Fibroblast of lung (primary cell): ENCODE measurements at places on chromosomes 7 and 10. TPM values are rescaled to one million over a fixed set of nuclear protein-coding genes. Genes with fewer than 3 reads are reported as not detected.
A peak's percentile ranks its signal among the peaks of the same experiment; 100 is the strongest.

Gene KCNMA1
- polyA plus RNA-seq, result 31.0 and 70.0 TPM in 2 replicates

Gene MYO3A
- not detected in 2 replicates for polyA plus RNA-seq

Gene MRLN
- polyA plus RNA-seq, result not detected in 2 replicates

Gene SCART1
- 0.84 and 0.86 TPM in 2 replicates for polyA plus RNA-seq

Gene GPR146
- 0.30 and 2.2 TPM in 2 replicates for polyA plus RNA-seq

Gene VIPR2
- polyA plus RNA-seq, result not detected in 2 replicates

Gene MUC3A
- polyA plus RNA-seq, result 0.02 TPM in 1 of 2 replicates, not detected in the other

Gene SUGCT
- polyA plus RNA-seq, result 5.5 and 8.4 TPM in 2 replicates

Gene FANK1
- 1.6 and 4.4 TPM in 2 replicates for polyA plus RNA-seq

Gene TUBB8
- not detected in 2 replicates for polyA plus RNA-seq

Gene AS3MT
- polyA plus RNA-seq, result 6.1 and 11.4 TPM in 2 replicates

Gene SLC39A12
- not detected in 2 replicates for polyA plus RNA-seq

DNA sequence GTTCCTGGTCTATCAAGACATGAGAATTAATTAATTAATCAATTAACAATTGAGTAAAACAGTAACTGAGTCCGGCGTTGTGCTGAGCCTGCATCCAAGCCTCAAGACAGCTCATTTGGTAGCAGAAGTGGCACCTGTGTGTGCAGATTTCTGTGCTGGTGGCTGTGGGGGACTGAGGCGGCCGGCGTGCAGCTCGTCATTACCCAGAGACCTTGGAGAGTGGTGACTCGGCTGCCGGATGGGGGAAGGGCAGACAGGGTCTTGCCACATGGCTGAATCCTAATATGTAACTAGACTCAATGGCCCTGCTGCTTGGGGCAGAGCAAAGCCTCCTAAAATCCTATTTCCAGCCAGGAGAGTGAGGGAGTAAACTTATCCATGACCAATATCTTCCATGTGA, 510.2 kb downstream of the TCERG1L start:
- DNase-seq, result no peak

DNA sequence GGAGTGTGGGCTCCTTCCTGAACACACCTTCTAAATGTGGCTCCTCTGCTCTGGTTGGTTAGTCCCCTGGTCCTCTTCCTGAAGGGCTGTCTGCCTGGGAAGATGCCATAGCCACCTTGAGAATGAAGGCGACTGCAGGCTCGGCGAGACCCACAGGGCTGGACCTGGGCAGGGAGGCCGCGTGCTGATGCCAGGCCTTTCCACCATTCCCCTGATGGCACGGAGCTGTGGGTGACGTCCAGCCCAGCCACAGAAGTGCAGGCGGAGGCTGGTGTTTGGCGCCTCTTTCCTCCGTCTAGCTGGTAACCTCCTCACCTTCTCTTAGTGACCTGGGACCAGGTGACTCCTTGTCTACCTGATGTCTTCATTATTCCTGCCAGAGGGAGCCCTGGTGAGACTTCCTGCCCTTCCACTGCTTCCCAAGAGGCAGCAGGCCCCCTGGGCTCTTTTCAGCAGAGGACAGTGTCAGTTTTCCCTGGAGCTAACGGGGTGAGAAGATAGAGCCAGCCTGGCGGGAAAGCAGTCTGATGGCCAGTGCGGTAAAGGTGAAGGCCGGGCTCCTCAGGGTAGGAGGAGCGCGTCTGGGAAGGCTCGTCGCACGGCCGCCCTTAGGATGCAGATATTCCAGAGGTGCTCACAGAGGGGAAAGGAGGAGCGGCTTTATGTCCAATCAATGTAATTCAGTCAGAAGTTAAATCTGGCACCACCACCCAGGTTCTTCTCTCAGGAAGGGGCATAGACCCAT, 34.9 kb downstream of the GBX1 start:
- no peak for DNase-seq

DNA sequence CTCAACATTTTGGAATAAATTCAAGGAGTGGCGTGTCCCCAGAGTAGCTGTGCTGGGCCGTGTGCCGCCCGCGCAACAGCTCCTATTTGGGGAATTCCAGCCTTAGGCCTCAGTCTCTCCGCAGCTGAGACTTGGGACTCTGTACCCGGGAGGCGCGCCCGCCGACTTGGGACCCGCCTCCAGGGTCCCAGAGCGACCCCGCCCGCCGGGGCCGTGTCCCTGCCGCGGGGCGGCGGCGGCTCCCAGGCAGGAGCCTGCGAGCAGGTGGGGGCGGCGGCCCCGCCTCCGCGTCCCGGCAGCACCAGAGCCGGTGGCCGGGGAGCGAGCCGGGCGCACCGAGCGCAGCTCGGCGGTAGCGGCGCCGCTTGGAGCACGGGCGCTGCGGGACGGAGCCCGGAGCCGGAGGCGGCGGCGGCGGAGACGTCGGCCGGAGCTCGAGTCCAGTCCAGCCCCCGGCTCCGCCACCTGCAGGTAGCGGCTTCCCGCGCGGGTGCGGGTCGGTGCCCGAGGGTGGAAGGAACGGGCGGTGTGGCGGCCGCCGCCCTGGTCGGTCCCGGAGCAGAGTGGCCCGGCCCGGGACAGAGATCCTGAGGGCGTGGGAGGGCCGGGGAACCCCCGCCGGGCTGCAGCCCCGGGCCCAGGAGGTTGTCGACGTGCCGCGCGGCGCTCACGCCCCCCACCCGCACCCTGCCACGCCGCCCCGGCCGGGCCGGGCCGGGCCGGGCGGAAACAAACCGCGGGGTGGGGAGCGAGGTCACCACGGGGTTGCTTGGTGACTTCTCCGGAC, at the start of gene WIPF3:
Gene WIPF3, plus strand, starts transcription at position 301 of the 787 bp plus-strand sequence. CDS start 28,217 bp downstream, outside the sequence.
- DNase-seq, result no peak

GRCh38 chr10:73959484-73960243, 38.3 kb upstream of the VCL start:
- no peak for DNase-seq

DNA sequence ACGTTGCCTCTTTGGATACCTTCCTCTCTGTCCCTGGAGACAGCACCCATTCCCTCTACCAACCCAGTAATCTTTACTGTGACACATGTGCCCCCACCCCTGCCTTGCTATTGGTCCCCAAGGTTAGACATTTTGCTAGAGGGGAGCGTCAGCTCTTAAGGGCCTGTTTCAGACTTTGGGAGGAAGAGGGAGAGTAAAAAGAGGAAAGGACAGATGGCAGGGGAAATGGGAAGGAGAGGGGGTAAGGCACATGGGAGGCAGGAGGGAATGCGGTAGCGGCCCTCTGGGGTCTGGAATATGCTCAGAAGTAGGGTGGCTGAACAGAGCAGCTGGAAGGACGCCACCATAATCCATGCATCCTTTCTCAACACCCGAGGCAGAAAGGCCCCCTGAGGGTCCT, 12.2 kb downstream of the BLNK start:
- DNase-seq, result no peak

- DNase-seq, result no peak
These were observed 112.5 kb upstream of the GHITM start for GRCh38 chr10:84026821-84027257.

DNA sequence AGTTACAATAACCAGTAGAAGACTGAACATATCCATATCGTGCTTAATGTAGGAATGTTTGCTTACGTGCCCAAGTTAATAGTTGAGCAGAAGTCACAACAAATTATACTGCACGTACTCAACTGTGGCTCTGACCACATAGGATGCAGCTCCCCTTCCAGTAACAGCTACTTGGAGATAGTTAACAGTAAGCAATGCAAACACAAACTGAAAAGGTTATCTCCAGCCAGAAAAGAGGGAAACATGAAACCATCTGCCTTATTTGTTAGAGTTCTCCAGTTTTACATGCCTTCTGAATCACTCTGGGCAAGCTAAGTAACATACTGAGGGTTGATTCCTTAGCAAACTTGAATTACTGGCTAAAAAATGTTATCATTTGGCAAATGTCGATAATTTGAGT, 9.8 kb downstream of the DHX32 start:
- DNase-seq, result peak; percentile 34

GRCh38 chr10:42754155-42755027, 28.2 kb upstream of the BMS1 start:
- DNase-seq, result peak; percentile 10

DNA sequence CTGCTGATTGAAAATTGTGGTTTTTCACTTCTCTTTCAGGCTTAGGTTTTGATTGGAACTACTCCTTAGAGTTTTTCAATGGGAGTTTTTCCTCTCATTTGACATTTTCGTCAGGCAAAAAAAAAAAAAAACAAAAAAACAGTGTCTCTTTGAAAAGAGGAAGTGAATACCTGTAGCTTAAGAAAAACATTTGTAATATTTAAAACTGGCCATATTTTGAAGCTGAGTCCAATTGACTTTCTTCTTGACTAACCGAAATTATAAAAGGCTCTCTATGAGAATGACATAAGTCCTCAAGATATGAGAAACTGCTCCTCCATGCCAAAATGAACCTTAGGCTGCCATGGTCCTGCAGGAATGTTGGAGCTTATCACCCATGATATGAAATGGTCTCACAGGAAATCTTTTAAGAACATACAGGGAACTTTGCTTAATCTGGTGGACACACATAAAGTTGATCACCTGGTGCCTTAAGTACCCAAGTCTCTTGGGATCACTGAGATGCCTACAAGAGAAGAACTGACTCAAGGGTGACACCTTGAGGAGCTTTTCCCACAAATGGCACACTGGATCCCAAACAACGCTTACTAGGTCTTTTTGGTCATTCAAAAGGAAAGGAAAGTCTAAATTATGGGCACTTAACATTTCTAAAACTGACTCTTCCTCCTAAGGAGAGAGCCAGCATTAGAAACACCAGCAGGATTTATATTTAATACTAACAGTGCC, 263.4 kb downstream of the CDC14C start:
- DNase-seq, result no peak

GRCh38 chr10:89301232-89301631, 614 bp upstream of the IFIT2 start:
- DNase-seq, result peak; percentile 53

GRCh38 chr10:43099928-43100327, 23.1 kb downstream of the RET start:
- DNase-seq, result no peak

DNA sequence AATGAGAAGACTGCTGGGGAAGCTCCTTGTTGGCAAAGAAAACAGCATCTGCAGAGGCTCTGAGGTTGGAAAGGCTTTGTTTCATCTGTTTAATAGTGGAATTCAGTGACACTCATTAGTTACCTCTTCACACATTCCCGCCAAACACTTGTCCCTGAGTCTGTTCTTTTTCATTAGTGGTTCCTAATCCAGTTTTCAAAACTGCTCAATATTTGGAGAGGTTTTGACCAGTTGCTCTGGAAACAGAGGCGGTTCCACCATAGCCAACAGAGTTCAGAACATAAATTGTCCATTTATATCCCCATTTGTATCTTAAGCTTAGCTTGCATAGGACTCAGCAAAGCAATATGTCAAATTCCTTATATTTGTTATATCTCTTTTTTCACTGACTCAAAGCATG, 754.6 kb downstream of the AUTS2 start:
- no peak for DNase-seq

GRCh38 chr7:21134631-21135030, 293.3 kb upstream of the SP4 start:
- no peak for DNase-seq

GRCh38 chr10:21403256-21404015, 122.0 kb downstream of the SKIDA1 start:
- no peak for DNase-seq

- peak; percentile 7 for DNase-seq
These were observed 31.3 kb upstream of the GALNT11 start for GRCh38 chr7:151993977-151994676.

- peak; percentile 94 for DNase-seq
These were observed 1.0 kb downstream of the HSPB1 start for GRCh38 chr7:76303202-76304147.

DNA sequence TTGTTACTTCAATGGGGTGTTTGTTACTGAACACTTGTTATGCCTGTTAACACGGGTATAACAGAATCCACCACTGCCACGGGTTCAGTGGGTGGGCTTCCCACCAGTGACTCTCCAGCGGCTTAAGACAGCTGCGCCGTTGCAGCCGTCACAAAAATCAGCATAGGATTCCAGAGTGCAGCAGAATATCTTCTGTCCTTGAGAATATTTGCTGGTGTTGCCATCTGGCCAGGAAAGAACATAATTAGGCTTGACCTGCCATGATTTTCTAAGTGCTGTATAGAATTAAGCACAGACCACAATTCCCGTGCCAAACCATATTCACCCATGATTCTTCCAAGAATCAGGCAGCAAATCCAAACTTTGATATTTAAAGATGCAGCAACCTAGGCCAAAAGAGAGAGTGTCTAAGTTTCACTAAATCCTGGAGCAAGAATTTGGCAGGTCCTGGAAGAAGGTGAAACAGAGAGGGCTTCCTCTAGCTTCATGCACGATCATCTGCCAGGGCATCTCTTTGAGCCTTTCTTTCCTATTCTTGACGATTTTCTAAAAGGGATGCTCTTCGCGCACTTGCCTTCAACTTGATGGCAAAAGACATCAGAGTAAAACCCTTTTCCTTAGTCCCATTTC, 95.0 kb downstream of the FRMD4A start:
- no peak for DNase-seq

GRCh38 chr7:821688-822087, 10.6 kb upstream of the SUN1 start:
- DNase-seq, result no peak

- DNase-seq, result peak; percentile 22
These were observed 34.5 kb upstream of the LYZL1 start for GRCh38 chr10:29254123-29255046.

DNA sequence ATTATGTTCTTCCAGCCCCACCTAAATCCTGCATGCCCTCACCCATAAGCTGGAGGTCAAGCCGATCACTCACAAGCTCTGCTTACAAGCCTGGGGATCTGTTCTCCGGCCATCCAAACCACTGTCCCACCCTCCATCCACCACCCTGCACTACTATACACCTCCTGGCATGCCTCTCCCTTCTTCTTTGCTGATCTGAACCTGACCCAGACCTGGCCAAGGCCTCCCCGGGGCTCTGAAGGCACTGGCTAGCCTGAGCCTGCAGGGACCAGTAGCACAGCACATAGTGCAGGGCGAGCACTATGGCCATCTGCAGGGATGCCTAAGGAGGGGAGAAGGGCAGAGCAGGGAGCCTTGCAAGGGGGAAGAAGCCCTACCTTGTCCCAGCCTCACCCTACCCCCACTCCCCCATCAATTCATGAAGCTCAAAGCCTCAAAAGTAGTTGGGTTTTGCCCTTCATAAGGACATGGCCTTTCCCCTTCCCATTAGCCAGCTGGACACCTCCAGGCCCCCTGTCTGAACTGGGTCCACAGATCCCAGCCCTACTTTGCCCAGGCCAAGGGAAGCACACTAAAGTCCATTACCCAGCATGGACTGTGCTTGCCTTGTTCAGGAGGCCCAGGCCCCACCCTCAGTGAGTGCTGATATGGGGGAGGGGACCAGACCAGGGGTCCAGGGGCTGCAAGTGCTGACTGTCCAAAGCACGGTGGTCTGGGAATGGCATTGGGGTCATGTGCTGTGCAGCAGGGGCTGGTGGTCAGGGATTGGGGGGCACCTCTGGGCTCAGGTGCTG, 29.6 kb downstream of the CHAT start:
- no peak for DNase-seq

- DNase-seq, result no peak
These were observed 226.6 kb upstream of the RHOBTB1 start for GRCh38 chr10:61170594-61170993.

GRCh38 chr10:89798092-89798491, 96.7 kb downstream of the KIF20B start:
- DNase-seq, result no peak

GRCh38 chr10:22454634-22455033, 109.3 kb downstream of the SPAG6 start:
- DNase-seq, result no peak
